ENCODE measurements at places on chromosomes 7 and 10. TPM values are rescaled to one million over a fixed set of nuclear protein-coding genes. Genes with fewer than 3 reads are reported as not detected.
A peak's percentile ranks its signal among the peaks of the same experiment; 100 is the strongest.

The MBL2 gene
- total RNA-seq = not detected

- H3K4me1 ChIP-seq = peaks cover 12% of the 10 kb centered on the region
- no peak overlapping the region for H3K4me3 ChIP-seq
These were observed 110.1 kb upstream of the INSYN2A start for GRCh38 chr10:127306479-127306878.

DNA sequence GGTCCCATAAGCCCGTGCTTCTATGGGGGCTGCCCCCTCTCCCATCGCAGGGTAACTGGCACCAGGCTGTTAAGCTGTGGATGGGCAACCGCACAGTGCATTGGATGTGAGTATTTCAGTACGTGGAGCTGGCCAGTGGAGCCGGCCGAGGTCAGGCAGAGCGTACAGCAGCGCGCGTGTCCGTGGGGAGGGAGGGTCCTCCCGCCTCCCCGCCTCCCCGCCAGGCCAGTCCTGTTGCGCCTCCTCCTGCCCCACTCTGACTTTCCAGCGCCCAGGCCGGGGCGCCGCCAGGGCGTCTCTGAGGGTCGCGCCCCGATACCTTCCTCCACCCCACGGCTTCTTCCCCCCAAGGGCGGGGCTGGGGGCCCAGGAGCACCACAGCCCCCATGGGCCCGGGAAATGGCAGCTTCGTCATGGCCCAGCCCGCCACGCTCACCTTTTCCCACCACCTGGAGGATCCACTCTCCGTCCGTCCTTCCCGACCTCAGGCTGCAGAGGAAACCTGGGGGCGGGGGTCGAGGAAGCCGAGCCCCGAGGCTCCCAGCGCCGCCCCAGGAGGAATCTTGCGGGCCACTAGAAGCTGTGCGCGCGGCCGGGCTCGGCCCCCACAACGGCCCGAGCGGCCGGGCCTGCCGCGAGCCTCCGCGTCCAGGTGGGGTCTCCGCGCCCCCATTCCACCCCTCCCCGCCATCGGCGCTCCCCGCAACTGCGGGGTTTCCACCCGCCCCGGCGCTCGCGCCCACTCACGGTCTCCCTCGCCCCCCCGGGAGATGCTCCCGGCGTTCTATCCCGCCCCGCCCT is 831 bp upstream of the PFKP start:
- H3K36me3 ChIP-seq = peaks cover 17% of the 10 kb centered on the region
- DNase-seq = no peak
- H3K27me3 ChIP-seq = no peaks in the 10 kb centered on the region

DNA sequence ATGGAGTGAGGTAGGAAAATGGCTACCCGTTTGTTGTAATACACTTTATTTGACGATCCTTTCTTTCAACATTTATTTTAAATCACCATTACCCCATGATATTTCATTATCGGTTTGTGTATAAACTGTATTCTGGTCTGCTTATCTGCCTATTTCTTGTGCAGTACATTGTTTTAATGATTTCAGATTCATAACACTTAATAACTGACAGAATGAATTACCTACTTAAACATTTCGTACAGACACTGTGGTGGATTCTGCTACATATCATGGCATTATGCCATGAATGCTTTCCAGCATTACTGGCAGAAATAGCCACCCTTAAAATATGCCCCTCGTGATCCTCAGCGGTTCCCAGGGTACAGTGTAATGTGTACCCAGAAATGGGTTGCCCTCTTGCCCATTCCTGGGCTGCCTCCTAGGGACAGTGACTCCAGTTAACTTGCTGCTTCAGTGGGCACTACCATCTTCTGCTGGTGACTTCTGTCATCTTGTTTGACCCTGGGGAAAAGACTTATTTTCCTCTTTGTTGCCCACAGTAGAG is 74.5 kb downstream of the C1GALT1 start:
- H3K4me1 ChIP-seq = peaks cover 33% of the 10 kb centered on the region
- H3K4me3 ChIP-seq = peak overlapping the region; percentile 79
- no peak for DNase-seq

DNA sequence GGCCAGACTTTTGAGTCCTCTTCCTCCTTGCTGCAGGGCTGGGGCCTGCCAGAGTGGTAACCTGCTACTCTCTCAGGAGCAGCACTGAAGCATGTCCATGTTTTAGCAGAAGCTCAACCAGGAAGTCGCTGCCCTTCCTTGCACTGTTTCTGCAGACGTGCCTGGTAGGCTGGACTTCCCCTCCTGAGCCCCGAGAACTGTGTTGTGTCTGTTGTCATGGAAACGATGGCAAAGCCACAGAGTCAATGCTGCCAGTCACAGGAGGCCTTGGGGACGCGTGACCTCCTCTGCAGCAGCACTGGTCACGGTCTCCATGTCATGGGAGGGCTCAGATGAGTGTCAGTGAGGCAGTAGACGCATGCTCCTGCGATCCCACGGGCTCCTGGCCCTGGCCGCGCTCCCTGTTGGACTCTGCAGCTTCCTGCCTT is 145.5 kb downstream of the FANK1 start:
- H3K27ac ChIP-seq = peak overlapping the region; percentile 70
- peak overlapping the region; percentile 55 for H3K4me3 ChIP-seq
- no peaks in the 10 kb centered on the region for H3K36me3 ChIP-seq
- no peaks in the 10 kb centered on the region for H3K27me3 ChIP-seq
- DNase-seq = peak; percentile 93

GRCh38 chr10:97572214-97572989 is at the start of gene ANKRD2:
Gene ANKRD2 (plus strand): TSS chr10:97572779. CDS start chr10:97572789, 10 bp downstream.
- DNase-seq = no peak
- H3K27me3 ChIP-seq = no peaks in the 10 kb centered on the region
- no peak within 1 kb of the TSS for H3K27ac ChIP-seq
- no peaks in the 10 kb centered on the region for H3K36me3 ChIP-seq
- no peaks in the 10 kb centered on the region for H3K4me1 ChIP-seq

Data from natural killer cell treated with Interleukin-12 subunit alpha and Interleukin-12 subunit beta and Interleukin-15 and Interleukin-18, amount 100 ng/mL, for 72 hours (primary cell).